ENCODE measurements at places on chromosomes 7 and 10.

DNA sequence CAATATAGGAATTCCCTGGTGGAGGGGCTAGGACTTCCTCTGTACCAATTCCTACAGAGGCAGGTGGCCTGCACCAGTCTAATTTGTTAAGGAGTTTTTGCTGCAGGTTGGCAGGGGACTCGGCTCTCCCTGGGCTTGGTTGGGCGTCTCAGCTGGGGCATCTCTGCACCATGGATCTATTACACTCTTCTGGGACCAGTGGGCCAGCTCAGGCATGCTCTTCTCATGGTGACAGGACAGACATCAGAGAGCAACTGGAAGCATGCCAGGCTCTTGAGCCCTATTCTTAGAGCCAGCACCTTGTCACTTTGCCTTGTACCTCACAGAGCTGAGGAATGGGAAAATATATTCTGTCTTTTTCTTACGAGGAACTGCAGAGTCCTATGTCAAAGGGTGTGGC is 74.6 kb downstream of the SH2D4B start:
- no peak for DNase-seq

- DNase-seq = no peak
Observed at GRCh38 chr10:105837951-105838350, 1196.9 kb downstream of the SORCS3 start.

- no peak for DNase-seq
Observed at GRCh38 chr7:158263110-158263963, 324.3 kb downstream of the PTPRN2 start.

DNA sequence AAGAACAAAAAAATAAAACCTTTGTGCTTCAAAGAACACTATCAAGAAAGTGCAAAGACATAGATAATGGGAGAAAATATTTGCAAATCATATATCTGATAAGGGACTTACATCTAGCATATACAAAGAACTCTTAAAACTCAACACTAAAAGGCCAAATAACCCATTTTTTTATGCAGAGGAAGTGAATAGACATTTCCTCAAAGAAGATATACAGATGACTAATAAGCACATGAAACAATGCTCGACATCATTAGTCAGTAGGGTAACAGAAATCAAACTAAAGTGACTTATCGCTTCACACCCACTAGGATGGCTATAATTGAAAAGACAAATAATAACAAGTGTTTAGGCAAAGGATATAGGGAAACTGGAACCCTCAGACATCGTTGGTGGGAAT is 78.0 kb downstream of the MALSU1 start:
- no peak for DNase-seq

- no peak for DNase-seq
Observed at GRCh38 chr10:80272793-80273522, 16.5 kb downstream of the MAT1A start.

DNA sequence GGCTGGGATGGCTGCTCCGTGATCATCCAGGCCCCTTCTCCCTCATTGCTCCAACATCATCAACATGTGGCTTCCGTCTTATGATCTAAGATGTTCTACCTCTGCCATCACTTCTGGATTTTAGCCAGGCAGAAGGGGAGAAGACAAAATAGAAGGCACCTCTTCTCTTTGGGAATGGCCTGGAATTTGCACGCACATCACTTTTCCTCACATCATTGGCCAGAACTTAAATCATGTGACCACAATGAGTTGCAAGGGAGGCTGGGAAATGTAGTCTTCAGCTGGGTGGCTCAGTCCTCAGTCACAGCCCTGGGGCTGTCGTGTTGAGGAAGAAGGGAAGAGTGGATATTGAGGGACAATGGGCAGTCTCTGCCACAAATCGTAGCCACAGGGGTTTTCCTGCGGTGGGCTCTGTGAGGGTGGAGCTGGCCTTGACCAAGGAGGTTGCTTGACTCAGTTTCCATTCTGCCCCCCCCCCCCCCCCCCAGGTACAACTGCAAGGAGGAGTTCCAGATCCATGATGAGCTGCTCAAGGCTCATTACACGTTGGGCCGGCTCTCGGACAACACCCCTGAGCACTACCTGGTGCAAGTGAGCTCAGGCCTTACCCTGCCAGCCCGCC is 50.3 kb downstream of the PALD1 start:
- DNase-seq = no peak

DNA sequence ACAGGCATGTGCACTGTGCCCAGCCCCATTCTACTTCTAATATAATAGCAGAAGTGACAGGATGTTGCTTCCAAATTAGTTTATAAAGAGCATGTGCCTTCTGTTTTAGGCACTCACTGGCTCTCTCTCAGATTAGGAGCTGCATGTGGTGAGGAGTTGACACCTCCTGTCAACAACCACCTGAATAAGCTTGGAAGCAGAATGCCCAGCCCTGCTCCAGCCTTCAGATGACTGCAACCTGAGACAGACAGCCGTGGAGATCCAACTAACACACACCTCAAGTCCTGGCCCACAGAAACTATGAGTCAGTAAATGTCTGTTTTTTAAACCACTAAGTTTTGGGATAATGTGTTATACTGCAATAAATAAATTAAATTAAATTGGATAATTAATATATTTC is 54.5 kb downstream of the PARD3 start:
- no peak for DNase-seq

GRCh38 chr10:80201608-80202141 is 3.7 kb downstream of the ANXA11 start:
- DNase-seq = no peak

GRCh38 chr10:130074639-130075038 is 36.0 kb downstream of the C10orf143 start:
- DNase-seq = no peak

- peak; percentile 95 for DNase-seq
Observed at GRCh38 chr7:4883372-4884144, at the start of gene RADIL. Gene RADIL, minus strand, starts transcription at chr7:4883716. Its CDS starts 5,577 bp downstream, at chr7:4878139.

DNA sequence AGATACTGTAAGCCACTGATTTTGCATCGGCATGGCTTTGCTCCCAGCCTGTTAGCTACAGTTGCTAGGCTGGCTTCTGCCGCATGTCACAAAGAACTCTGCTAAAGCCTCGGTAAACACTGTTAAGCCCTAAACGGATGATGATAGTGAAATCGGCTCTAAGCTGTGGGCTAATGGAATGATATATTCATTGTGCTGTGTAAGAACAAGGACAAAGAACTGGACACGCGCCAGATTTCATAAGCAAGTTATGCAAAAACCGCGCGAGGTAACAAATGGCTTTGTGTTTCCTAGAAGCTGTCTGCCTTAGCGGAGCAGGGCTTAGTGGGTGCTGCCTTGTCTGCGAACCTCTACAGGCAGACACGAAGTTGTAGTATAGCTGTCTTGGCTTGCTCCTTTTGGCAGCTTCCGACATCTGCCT is 331.3 kb upstream of the COBL start:
- peak; percentile 16 for DNase-seq

GRCh38 chr7:132187869-132188789 is 388.1 kb downstream of the PLXNA4 start:
- no peak for DNase-seq

DNA sequence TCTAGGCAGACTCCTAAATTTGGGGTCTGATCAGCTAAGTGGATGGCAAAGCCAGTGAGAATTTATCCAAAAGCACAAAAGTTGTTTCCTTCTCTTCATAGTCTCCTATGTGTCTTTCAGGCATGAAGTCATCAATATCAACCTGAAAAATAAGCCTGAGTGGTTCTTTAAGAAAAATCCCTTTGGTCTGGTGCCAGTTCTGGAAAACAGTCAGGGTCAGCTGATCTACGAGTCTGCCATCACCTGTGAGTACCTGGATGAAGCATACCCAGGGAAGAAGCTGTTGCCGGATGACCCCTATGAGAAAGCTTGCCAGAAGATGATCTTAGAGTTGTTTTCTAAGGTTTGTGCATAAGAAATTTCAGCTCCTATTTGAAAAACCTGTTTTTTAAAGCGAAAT is 4.8 kb downstream of the GSTO1 start:
- no peak for DNase-seq

DNA sequence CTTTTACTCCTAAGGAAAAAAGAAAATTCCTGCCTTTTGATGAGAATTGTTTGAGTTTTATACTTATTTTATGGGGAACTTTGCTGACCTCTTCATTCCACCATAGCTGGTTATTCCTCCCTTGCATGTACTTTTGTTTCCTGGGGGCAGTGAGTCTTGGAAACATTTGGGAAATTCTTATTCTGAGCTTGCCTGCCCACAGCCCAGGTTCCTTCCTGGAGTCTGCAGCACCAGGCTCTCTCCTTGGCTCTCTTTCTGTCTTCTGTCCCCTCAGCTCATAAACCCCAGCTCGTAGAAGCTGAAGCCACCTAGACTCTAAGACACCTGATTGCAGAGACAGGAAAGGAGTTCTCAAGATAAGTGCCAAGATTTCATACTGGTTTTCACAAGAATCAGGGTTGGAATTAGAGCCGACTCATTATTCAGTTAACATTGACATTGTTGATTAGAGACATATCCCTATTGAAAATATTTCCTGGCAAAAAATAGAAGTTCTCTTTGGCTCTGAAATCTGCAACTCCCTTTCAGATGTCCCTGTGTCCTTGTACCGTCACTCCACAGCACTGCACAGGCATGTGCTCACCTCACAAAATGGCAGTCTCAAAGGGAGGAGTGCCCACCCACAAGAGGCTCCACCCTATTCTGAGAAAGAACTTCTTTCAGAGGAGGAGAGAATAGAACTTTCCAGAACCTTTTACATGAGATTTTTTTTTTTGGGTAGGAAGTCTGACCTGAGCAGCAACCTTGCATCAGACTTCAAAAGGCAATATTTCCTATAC is 67.8 kb upstream of the PRSS1 start:
- DNase-seq = no peak

GRCh38 chr7:106767078-106767477 is 98.0 kb upstream of the PIK3CG start:
- DNase-seq = no peak

- DNase-seq = no peak
Observed at GRCh38 chr10:97136756-97137155, 49.0 kb downstream of the SLIT1 start.

GRCh38 chr10:106147021-106147420 is 1017.5 kb downstream of the SORCS1 start:
- no peak for DNase-seq

DNA sequence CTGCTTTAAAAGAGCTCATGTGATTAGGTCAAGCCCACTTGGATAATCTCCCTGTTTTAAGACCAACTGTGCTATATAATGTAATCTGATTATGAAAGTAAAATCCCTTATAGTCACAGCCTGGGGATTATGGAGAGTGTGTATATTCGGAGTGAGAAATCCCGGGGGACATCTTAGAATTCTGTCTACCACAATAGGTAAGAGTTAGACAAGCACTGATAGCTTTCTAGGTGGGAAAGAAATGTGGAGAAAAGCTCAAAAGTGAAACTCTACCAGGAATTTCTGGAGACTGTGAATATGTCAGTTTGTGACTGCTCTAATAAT is 2.9 kb upstream of the VCL start:
- no peak for DNase-seq

- no peak for DNase-seq
Observed at GRCh38 chr7:80611779-80612178, 26.7 kb upstream of the CD36 start.

All from frontal cortex (tissue), 4 donors.